ENCODE measurements at places on chromosomes 13 and 19.
A peak's percentile ranks its signal among the peaks of the same experiment; 100 is the strongest.

DNA sequence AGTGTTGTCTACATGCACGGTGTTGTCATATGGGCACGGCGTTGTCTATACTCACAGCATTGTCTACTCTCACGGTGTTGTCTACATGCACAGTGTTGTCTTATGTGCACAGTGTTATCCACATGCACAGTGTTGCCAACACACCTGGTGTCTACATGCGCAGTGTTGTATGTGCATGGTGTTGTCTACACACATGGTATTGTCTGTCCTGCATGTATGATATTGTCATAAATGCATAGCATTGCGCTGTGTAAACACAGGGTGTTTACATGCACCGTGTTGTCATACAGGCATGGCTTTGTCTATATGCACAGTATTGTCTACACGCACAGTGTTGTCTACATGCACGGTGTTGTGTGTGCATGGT lies 6.8 kb downstream of the ADPRHL1 start:
- DNase-seq, result no peak

DNA sequence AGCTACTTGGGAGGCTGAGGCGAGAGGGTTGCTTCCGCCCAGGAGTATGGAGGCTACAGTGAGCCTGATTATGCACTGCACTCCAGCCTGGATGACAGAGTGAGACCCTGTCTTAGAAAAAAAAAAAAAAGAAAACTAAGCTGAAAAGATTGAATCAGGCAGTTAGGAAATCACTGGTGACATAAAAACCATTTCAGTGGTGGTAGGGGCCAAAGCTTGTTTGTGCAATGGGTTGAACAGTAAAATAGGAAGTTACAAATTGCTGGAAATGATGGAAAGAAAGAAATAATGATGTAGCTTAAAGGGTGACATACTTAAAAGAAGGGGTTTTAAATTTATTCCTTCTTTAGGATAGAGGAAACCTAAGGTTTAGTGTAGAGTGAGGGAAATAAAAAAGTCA lies 4.8 kb upstream of the OXGR1 start:
- DNase-seq, result no peak

- no peak for DNase-seq
These were observed 9.2 kb downstream of the SCAF1 start for GRCh38 chr19:49651029-49651819.

DNA sequence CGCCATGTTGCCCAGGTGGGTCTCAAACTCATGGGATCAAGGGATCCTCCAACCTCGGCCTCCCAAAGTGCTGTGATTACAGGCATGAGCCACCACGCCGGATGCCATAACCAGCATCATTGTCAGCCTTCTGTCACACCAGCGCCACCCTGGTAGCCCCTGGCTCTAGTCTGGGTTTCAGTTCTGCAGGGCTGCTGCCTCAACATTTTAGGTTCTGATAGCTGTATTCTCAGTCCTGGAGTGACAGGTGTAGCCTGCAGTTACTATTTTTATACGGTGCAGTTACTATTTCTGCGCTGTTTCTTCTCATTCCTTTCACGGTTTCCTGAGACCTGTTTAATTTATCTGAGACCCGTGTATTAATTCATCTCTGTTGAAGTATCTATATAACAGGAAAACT lies 57.1 kb downstream of the TRPM4 start:
- DNase-seq, result no peak

- no peak for DNase-seq
These were observed 36.1 kb downstream of the HTR2A start for GRCh38 chr13:46860722-46861121.

GRCh38 chr19:29538651-29539050 lies 12.9 kb downstream of the VSTM2B start:
- DNase-seq, result no peak

- DNase-seq, result no peak
These were observed 38.7 kb downstream of the KLF2 start for GRCh38 chr19:16363133-16363851.

DNA sequence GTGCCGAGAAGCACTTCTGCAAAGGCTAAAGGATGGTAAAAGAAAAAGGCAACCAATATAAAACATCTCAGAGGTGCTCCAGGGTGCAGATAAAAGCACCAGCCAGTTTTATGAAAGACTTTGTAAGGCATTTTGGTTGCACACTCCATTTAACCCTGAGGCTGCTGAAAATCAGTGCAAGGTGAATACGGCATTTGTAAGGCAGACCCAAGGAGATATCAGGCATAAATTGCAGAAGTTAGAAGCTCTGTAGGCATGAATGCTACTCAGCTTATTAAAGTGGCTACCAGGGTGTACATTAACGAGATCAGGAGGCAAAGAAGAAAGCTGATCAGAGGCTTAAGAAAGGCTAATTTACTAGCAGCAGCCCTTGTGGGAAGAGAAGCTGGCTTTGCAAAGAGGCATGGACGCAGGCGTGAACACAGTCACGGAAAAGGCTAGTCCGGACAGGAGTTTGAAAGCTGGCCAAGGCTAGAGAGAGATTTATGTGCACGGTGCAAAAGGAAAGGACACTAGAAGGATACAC lies 99.6 kb downstream of the ZNF429 start:
- no peak for DNase-seq

DNA sequence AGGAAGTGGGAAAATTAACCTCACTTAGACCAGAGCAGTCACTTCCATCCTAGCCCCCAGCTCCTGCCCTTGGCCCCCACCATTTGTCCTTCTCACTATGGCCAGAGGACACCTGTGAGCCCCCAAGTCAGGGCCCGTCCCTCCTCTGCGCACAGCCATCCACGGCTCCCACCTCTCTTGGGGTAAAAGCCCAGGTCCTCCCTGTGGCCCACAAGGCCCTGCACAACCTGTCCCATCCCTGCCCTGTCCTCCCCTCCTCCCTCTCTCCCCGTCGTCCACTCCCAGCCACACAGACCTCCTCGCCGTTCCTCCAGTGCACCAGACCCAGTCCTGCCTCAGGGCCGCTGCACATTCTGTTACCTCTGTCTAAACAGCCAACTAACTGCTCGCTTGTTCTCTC lies 53.9 kb downstream of the SMIM24 start:
- no peak for DNase-seq

- DNase-seq, result no peak
These were observed 25.4 kb downstream of the MICOS13 start for GRCh38 chr19:5654931-5655330.

GRCh38 chr19:46759817-46760333 lies 13.6 kb upstream of the STRN4 start:
- no peak for DNase-seq

DNA sequence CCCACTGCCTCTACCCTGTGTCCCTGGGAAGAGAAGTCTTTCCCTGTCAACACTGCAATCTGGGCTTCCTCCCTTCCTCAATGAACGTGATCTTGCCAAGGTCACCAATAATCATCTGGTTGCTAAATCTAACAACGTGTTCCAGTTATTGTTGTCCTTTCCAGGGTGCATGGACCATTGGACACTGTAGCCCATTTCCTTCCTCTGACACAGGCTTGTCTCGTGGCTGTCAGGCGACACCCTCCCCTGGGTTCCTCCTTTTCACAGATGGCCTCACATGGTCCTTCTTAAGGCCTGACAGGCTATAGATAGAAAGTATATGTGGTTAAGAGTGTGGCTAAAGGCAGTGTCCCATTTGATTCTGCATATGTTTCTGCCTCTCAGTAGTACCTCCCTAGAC lies 67.7 kb upstream of the STARD13 start:
- no peak for DNase-seq

- no peak for DNase-seq
These were observed 497.7 kb downstream of the MYO16 start for GRCh38 chr13:109126891-109127641.

DNA sequence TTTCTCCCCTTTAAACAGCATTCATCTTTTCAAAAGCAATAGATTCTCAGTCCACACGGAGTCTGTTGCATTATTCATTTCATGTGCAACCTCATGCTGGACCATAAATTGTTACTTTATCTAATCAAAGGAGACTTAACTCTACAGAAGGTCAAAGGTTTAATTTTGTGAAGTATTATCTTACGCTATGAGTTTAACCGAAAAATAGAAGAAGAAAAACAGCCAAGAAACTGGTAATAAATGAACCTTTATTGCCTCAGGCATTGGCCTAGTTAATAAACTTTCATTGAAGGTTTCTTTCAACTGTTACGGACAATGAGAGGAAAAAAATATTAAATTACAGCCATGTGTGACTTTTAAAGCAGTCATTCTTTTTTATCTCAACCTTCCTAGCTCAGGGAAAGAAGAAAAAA lies 223.6 kb downstream of the DACH1 start:
- DNase-seq, result no peak

- peak; percentile 36 for DNase-seq
These were observed 113.9 kb downstream of the CRYL1 start for GRCh38 chr13:20411638-20412342.

DNA sequence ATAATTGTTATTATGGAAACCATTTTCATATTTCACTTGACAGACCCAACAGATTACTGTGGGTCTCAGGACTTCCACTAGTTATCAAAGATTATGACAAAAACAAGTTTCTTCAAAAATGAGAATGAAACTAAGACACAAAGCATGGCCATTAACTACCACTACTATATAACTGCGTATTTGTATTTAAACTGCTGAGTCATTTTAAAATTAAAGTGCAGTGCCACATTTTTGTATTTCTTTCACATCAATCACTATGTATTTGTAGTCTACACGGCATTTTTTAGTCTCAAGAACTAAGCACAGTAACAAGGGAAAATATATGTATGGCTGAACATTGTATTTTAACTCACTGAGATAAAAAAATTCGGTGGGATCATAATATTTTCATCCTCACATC lies 10.1 kb upstream of the KLF12 start:
- DNase-seq, result no peak

DNA sequence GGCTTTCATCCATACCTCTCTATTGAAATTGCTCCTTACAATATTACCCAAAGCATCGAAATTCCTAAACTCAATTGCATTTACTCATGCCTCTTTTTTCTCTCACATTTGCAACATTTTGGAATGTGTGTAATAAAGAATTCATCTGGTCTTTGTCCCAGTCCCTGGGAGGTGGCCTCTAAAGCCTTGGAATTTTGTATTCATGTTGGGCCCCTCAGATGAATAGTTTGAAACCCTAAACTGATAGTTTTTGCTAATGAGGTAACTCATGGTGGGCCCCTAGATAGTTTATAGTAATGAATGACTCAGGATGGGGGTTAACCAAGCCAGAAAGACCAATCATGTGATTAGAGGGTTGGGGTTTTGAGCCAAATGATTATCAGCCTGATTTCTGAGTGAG lies 490.4 kb downstream of the DIAPH3 start:
- DNase-seq, result no peak

DNA sequence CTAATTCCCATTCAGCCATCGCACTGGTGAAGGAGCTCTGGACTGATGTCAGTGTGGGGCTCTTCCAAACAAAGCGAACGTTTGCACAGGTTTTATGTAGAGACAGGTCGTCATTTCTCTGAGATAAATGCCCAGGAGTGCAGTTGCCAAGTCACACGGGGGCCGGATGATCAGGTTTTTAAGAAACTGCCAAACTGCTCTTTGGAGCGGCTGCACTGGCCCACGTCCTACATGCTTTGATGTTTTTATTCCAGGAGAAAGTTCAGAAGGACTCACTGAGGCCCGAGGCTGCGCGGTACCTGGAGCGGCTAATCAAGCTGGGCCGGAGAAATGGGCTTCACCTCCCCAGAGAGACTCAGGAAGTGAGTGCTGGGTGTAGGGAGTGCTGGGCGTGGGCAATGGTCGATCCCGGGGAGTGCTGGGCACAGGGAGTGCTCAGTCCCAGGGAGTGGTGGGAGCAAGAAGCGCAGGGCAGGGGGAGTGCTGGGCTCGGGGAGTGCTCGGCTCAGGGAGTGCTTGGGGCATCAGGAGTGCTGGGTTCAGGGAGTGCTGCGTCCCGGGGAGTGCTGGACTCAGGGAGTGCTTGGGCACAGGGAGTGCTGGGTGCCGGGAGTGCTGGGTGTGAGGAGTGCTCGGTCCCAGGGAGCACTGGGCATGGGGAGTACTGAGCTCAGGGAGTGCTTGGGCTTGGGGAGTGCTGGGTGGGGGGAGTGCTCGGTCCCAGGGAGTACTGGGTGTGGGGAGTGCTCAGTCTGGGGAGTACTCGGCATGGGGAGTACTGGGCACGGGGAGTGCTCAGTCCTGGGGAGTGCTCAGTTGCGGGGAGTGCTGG lies 10.7 kb downstream of the THOP1 start:
- no peak for DNase-seq

DNA sequence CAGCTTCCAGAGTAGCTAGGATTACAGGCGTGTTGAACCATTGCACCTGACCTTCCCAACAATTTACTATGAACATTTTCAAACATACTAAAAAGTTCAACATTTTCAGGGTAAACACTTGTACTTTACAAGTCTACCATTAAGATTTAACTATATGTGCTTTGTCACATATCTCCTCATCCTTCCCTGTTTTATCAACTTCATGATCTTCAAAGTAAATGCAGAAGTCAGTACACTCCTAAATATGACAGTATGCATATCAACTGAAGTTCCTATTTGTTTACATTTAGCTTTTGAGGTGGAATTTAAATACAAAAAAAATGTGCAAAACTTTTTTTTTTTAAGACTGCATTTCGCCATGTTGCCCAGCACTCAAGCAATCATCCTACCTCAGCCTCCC lies 18.5 kb downstream of the LNX2 start:
- DNase-seq, result no peak

DNA sequence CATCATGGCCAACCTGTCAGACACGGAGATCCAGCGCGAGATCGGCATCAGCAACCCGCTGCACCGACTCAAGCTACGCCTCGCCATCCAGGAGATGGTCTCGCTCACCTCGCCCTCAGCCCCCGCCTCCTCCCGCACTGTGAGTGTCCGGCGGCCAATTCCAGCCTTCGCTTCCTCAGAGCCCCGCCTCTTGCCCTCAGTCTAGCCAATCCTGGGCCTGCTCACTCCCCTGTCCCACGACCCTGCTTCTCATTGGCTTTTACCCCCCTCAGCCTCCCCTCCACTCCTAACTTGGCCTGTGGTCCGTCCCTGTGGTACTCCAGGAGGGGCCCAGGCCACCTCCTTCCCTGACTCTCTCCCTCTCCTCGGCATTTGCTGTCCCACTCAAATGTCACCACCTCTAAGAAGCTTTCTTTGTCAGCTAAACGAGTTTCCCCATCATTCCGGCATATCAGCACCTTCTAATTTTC lies 12.3 kb downstream of the HRC start:
- DNase-seq, result peak; percentile 45

- DNase-seq, result peak; percentile 30
These were observed 157.2 kb downstream of the TM9SF2 start for GRCh38 chr13:99658261-99658991.

DNA sequence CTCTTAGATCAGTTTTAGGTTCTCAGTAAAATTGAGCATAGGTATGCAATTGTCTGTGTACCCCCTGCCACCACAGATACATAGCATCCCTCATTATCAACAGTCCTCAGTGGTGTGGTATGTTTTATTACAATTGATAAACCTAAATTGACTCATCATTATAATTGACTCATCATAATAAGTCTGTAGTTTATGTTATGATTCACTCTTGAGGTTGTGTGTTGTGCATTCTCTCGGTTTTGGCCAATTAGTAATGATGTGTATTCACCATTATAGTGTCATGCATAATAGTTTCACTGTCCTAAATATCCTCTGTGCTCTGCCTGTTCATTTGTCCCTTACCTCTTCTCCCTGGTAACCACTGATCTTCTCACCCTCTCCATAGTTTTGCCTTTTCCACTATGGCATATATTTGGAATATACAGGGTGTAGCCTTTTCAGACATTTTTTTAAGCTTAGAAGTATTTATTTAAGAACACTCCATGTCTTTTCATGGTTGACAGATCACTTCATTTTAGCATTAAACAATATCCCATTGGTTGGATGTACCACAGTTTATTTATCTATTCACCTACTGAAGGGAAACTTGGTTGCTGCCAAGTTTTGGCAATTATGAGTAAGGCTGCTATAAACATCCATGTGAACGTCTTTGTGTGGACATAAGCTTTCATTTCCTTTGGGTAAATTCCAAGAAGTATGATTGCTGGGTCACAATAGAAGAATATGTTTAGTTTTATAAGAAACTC lies 1620.6 kb upstream of the MIR17HG start:
- DNase-seq, result no peak
